ENCODE measurements at places on chromosomes 1 and 21.
A peak's percentile ranks its signal among the peaks of the same experiment; 100 is the strongest.

DNA sequence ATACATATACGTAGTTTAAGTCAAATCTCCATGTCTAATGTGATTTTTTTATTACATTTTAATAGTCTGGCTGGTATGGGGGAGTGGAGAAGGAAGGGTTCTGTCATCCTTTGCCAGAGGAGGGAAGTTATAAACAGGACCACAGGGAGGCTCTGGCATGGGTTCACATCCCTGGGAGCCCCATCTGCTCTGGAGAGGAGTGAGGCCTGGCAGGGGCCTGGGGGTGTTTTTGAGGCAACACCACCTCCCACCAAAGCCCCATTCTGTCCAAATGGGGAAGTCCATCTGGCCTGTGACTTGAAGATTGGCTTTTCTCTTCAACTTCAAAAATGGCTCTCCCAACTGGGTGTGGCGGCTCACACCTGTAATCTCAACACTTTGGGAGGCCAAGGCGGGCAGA, 15.8 kb downstream of the DISP3 start:
- DNase-seq, result no peak

DNA sequence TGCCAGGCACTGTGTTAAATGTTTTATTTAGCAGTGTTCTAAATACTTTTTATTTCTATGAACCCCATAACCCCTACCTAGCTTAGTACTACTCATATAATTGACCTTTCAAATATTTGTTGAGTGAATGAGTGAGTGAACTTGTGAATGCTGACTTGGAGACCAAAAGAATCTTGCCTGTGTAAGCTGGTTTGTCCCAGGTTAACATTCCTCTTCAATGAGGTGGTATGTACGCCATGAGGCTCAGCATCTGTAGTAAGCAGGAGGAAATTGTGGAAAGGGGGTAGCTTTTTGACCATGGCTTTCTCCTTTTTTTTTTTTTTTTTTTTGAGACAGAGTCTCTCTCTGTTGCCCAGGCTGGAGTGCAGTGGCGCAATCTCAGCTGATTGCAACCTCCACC, 14.6 kb downstream of the MED18 start:
- no peak for DNase-seq

DNA sequence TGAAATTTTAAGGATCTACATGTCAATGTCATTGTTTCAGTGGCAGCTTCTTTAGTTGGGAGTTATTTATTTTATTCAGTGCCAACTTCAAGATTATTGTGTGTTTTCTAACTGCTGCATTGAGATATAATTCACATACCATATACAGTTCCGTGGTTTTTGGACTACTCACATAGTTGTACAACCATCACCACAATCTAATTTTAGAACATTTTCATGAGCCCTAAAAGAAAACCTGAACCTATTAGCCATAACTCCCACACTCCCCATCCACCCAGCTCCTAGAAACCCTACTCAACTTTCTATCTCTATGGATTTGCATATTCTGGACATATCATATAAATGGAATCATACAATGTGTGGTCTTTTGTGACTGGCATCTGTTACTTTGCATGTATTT, 220.0 kb downstream of the LRRC40 start:
- DNase-seq, result no peak

DNA sequence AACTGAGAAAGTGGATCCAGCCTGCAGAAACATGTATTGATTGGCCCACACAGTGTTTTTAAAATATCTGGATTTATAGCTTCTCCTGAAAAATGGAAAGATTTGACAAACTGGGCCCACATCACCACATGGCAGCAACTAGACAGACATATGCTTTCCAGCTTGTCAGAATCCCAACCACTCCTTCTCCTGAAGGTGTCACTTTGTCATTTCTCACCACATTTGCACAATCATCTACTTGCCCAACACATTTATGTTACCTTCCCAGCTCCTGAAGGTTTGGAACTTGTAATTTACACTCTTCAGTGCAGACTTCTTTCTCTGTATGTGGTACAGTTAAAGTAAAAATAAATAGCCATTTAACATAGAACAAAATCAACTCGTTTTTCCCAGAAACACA, 126.1 kb upstream of the KIAA1614 start:
- no peak for DNase-seq

DNA sequence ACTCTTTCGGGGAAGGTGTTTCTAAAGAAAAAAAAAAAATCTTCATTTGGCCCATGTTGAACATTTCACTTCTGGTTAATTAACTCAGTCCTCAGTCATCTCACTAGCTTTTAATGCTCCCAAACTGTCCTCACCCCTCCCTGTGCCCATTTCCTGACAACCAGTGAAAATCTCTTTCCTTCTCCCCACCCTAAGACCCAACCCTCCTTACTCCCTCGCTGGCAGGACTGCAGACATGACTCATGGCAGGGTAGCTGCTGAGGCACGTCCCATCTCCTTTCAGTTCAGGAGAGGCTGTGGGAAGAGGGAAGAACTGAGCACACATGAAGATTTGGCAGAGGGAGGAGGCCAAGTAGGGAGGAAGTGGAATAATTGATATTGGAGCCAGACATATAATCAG, 12.6 kb downstream of the PKP1 start:
- no peak for DNase-seq

DNA sequence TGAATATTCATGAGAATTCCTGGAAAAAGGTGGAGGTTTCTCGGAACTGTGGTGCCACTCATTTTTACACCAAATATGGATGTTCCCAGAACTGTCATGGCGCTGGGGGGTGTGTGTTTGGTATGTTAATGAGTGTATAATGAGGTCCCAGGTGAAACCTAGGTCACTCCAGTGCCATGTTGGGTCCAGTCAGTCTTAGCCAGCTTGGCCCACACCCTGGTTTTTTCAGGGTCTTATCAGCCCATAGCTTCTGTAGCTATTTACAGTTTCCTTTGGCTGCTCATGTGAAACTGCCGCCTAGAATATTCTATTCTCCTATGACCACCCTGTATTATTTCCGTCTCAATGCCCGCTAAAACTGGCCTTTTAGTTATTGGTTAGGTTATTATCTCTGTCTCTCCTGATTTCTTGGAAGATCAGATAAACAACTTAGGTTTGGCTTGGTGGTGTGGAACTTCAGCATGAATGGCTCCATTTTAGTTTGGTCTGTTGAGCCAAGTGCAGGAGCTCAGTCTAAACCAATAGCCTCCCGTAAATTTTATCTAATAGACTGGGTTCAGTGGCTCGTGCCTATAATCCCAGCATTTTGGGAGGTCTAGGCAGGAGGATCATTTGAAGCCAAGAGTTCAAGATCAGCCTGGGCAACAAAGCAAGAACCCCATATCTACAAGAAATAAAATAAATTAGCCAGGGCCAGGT, 42.1 kb upstream of the EDARADD start:
- no peak for DNase-seq

GRCh38 chr1:94257444-94257843, 20.1 kb upstream of the ARHGAP29 start:
- no peak for DNase-seq

DNA sequence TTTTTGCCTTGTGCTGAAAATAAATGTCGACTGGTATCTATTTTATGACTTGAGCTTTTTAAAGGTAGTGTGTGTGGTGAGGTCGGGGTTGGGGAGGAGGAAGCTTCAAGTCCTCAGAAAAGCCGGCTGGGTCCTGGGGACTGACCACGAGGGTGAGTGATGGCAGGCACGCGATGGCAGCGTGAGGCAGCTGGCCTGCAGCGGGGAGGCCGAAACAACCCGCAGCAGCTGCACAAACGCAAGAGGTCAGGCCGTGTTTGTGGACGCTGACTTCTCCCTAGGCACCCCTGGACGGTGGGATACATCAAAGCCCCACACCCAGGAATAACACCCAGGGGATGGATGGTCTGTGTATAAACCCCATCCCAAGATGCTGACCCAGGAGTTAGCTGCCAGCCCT, 51.4 kb downstream of the ZBTB18 start:
- no peak for DNase-seq

DNA sequence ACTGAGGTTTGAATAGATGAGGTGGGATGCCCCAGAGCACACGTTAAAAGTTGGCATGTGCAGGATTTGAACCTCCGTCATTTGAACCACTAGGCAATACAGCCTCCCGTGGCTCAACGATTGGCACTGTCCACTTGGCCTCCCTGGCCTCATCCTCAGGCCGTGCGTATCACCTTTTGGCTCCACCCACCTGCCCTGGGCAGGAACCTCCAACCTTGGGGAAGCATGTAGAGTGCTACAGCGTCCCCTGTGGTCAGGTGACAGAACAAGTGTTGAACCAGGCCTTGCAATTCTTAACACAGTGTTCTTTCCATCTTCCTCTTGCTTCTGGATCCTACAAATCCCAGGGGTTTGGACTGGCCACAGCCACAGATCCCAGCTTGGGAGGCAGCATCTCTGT, 112.6 kb downstream of the PAX7 start:
- no peak for DNase-seq

DNA sequence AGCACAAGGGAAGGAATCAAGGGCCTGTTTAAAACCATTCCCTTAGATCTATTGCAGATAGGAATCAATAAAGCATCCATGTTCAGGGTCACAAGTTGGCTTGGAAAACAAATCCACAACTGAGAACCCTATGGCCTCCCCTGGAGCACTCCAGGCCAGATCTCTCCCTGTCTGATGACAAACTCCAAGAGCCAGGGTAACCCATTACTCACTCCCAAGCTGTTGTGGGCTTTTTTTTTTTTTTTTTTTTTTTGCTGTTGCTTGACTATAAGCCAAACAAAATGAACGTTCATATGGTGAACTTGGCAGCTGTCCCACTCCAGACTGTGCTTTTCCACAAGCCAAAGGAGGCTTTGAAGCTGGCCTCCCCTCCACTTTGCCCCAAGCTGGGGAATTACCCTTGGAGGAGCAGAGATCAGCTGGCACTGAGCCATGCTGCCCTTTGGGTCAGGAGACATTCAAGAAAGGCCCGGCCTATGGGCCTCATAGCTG, 35.7 kb upstream of the VAV3 start:
- no peak for DNase-seq

DNA sequence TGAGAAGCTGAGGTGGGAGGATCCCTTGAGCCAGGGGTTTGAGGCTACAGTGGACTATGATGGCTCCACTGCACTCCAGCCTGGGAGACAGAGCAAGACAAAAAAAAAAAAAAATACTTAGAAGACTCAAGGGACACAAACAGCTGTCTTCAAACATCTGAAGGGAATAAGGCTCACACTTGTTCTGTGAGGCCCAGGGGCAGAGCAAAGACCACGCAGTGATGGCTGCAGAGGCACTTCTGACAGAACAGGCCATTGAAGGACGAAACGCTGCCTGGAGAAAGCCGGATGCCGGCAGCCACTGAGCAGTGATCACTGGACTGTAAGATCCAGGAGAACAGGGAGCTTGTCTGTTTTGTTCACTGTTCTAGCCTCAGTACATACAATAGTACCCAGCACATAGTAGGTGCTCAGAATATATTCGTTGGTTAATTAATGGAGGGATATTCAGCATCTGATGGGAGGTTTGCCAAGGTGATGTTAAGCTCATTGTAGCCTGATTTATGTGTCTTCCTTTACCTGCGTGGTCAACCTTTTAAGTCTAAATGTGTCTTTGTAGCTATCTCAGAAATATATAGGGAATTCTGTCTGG, 12.1 kb upstream of the NDC1 start:
- no peak for DNase-seq

GRCh38 chr1:8941906-8942305, 3.8 kb upstream of the CA6 start:
- no peak for DNase-seq

- DNase-seq, result no peak
Observed at GRCh38 chr1:111475701-111476100, 1.9 kb downstream of the C1orf162 start.

GRCh38 chr1:37484325-37485051, 10.1 kb downstream of the ZC3H12A start:
- DNase-seq, result no peak

DNA sequence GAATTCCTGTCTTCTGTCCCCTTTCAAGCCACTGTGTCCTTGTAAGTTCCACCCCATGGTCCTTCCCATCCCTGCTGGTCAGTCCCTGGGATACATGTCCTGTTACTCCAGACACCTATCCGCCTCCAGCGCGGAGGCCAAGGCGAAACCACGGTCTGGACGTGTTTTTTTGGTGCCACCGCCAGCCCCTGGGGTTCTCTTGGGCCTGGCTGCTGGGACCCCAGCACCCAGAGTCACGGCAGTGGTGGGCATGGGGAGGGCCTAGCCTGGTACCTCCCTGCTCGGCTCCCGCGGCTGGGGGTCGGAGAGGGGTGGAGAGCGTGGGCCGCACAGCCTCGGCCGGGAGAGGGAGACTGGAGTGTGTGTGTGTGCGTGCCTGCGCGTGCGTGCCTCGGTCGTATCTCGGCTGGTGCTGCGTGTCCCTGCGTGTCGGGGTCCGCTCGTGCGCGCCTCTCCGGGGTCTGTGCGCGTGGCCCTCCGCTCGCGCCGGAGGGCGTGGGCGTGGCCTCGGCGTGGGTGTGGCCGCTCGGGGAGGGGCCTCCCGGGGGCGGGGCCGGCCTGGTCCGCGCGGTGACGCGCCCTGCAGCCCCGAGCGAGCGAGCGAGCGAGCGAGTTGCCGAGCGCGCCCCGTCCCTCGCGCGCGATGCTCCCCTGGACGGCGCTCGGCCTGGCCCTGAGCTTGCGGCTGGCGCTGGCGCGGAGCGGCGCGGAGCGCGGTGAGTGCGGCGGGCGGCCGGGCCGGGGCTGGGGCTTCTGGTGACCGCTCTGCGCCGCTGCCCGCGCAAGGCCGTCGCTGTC, at the start of gene VWA1:
VWA1 (plus strand) TSS at position 585 of the 798 bp plus-strand sequence; CDS start at position 644, 59 bp downstream.
- peak; percentile 71 for DNase-seq

GRCh38 chr21:41643246-41643966, 123.4 kb downstream of the RIPK4 start:
- DNase-seq, result no peak

- DNase-seq, result no peak
Observed at GRCh38 chr1:199291022-199291740, 652.3 kb downstream of the PTPRC start.

DNA sequence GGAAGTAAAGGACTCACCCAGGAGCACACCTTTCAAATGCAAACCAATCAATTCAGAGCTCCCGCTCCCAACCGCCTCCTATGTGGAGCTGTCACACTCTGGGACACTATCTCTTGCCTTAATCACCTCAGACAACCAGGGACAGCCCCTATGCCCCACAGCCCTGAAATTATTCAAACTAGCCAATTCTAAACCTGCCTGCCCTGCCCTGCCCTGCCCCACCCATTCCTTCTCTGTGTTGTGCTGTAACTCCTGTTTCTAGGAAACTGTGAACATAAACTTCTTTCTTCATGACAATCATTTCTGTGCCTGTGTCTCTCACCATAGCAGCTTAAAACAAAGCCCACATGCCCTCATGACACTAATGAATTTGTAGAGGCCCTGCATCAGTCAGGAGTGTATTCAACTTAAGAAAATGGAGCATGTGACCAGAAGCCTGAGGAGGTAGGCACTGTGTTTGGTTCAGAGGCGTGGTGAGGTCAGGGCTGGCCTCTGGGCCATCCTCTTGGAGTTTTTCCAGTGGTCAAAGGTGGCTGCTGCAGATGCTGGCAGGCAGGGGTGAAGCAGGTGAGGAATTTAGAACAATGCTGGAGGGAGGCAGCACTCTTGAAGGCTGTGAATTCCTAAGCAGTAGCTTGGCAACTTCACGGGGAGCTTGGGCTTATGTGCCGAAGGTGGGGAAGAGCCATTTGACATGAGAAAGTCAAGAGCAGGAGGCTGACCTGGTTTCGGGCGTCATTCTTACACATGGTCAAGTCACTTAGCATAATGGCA, 74.5 kb downstream of the RHOU start:
- DNase-seq, result no peak
